ENCODE measurements at places on chromosomes 12 and 14.

GRCh38 chr12:124520265-124520701 is 47.1 kb downstream of the NCOR2 start:
- no peak for DNase-seq

DNA sequence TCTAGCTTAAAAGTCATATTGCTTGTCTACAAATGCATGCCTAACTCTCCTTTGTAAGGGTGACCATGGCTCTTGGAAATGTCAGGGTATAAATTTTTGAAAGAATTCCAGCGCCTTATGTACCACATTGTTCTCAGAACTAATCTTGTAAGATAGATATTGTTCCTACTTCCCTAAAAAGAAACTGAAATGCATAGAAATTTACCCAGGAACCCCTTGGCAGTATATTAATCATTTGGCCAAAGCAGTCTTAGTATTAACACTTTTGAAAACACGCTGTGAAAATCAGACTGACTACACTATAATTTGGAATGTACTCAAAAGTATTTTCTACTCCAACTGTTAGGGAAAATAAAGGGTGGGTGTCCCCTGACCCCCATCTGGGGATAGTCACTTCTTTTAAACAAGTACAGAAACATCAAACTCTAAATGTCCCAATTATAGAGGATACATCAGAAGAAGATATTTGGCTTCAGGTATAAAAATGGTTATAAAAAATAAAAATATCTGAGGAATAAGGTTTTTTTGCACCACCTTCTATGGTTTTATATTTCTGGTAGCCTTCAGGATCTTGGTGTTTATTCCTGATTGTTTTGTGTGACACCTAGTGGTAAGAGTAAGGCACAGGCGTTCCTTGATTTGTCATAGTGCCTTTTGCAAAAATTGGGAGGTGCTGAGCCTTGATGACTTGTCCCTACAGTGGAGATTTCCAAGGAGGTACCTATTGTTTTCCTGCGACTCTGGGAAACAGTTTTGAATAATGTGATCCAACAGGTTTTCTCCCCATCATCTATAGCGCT is 2.2 kb upstream of the NFKBIA start:
- DNase-seq: peak; percentile 84

GRCh38 chr12:131314524-131315090 is 360.9 kb downstream of the ADGRD1 start:
- no peak for DNase-seq

DNA sequence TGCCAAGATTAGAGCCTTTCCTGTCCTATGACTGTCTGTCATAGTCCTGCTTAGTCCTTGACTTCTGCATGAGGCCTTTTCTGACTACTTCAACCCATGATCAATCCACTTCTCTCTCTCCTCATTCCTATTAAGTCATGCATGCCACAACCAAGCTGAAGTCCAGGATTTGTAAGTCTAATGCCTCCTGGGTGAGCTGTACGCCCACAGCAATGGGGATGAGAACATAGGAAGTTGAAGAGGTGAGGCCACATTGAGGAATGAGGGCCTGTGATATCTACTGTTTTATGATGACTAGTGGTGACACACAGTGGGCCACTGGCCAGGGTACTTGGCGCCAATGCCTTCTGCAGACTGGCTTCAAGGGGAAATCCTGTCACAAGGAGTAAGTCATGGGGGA is 994.1 kb upstream of the TMEM132C start:
- no peak for DNase-seq

- DNase-seq: no peak
These were observed 75.5 kb upstream of the OTX2 start for GRCh38 chr14:56885825-56886224.

GRCh38 chr12:94261786-94262185 is 113.4 kb downstream of the PLXNC1 start:
- no peak for DNase-seq

DNA sequence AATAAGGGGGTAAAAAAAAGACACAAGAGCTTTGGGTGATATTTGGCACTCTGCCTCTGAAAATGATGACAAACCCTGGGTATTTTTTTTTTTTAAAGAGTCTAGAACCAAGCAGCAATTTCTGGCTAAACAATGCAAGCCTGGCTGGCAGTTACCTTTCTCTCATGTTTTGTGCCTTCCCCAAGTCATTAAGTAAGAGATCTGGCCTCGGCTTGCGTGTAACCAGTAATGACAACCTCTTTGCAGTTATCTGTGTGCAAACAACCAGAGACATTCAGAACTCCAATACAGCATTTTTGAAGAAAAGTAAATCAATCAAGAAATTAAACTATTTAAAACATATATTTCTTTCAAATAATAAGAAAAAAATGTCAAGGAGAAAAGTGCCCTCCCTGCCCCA is 167.5 kb downstream of the KCNC2 start:
- DNase-seq: no peak

GRCh38 chr12:92871116-92871515 is 58.0 kb downstream of the EEA1 start:
- DNase-seq: no peak

All from Karpas-422 (cell line).